ENCODE measurements at places on chromosomes 11 and 22.

- DNase-seq, result no peak
Observed at GRCh38 chr11:79265756-79266322, 175.0 kb downstream of the TENM4 start.

DNA sequence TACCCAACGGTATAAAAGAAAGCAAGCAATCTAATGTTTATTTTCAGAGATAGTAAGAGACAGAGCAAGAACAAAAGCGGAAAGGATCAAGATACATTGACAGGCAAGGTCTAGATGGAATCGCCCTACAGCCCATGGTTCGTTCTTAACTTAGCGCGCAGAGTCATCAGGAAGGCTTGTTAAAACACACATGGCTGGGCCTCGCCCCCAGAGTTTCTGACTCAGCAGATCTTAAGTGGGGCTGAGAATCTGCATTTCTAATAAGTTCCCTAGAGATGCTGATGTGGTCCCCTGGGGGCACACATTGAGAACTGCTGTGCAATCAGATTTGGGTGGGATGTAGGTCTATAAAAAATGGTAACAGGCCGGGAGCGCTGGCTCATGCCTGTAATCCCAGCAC, 35.8 kb upstream of the CHRM4 start:
- DNase-seq, result no peak

DNA sequence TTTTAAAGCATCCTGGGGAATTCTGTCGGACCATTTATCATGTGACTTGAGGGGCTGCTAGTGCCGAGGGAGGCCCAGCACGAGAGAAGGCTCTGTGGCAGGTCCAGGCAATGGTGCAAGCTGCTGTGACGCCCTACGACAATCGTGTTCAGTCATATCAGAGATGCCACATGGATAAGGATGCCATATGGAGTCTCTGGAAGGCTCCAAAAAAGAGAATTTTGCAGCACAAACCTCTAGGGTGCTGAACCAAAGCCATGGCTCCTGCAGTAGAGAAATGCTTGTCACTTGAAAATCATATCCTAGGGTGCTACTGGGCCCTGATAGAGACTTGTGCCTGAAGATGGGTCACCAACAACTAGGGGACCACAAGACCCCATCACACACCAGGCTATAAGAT, 6.7 kb upstream of the CD6 start:
- no peak for DNase-seq

- DNase-seq, result no peak
Observed at GRCh38 chr11:13328286-13328685, 50.7 kb downstream of the BMAL1 start.

DNA sequence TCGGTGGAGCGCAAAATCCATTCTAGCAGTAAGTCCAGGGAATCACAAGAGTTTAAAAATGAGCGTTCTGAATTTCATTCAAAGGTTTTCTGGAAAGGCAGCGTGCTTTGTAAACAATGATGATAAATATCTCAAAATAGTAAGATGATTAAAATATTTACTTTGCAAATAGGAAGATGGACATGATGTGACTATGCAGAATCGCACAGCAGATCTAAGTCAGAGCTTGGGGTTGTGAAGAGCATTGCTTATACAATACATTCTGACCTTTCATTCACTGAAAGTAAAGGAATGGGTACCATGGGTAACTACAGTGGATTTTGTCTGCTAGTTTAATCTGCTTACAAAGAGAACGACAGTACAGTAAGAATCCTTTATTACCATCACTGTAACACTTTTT, 77.5 kb downstream of the PPP6R3 start:
- no peak for DNase-seq

- no peak for DNase-seq
Observed at GRCh38 chr11:1763336-1763795, 361 bp downstream of the CTSD start.

DNA sequence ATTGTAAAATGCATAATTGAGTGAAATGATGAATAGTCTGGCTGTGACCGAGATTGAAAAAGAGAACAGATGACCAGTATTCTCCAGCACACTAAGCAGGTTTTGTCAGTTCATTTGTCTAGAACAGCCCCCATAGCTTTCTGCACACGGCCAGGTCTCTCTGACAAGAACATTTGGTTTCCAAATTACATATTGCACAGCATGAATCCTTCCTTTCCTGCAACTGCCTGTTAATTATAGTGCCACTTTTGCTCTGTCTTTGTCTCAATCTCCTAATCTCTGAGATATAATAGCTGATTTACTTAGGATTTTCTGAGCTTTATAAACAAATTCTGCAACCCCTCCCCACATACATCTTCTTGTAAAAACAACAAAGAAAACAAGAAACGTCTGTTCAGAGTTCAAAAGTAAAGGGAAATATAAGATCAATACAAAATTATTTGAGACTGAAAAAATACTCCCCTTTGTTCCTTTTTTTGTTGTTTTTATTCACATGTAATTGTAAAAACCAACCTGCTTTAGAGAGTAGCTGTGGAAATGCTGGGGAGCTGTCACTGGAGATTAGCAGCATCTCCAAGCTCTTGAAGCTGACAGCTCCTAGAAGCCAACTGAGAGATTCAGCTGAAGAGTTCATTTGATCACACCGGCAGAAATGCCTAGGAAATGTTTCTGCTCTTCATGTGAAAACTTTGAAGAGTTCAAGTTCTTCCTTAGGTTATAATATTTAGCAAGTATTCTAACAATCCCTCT, 998.1 kb downstream of the DLG2 start:
- DNase-seq, result no peak

DNA sequence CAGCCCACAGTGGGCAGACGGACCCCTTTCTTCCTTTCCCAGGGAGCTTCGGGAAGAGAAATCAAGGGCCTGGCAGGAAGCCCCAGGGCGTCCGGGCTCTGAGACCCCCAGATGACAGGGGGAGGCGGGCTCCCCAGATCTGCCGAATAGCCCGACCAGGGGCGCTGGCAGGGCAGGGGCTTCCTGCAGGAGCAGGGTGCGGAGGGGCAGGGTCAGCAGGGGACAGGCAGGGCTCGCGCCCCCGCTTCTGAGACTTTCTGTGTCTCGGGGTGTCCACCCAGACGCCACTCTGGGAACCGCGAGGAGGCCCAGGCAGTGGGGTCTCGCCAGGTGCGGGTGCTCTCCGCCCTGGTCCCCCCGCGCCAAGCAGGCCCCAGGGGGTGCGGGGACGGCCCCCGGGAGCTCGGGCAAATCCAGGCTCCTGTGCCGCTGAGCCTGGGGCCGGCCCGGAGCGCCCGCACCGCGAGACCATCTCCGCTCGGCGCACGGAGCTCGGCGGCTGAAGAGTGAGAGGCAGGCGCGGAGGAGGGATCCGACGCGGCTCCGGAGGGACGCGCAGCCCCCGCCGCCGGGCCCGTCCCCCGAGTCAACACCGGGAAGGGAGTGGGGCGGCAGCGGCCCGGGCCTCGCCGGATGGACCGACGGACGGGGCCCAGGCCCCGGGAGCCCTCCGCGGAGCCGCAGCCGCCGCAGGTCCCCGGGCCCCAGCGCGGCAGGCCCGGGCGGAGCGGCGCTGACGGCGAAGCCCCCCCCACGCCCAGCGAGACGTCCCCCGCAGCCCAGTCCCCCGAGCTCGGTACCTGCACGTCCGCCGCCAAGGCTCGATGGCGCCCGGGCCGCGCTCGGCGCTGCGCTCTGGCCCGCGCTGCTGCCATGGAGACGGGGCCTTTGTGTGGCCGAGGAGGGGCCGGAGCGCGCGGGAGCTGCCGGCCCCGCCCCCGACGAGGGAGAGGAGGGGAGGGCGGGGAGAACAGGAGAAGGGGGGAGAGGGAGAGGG, at the start of gene PLXNB2:
PLXNB2 (minus strand) TSS at position 894 of the 997 bp plus-strand sequence. CDS start 17,062 bp downstream, outside the sequence.
- DNase-seq, result no peak

- DNase-seq, result no peak
Observed at GRCh38 chr11:2828585-2829330, 56.8 kb downstream of the CDKN1C start.

DNA sequence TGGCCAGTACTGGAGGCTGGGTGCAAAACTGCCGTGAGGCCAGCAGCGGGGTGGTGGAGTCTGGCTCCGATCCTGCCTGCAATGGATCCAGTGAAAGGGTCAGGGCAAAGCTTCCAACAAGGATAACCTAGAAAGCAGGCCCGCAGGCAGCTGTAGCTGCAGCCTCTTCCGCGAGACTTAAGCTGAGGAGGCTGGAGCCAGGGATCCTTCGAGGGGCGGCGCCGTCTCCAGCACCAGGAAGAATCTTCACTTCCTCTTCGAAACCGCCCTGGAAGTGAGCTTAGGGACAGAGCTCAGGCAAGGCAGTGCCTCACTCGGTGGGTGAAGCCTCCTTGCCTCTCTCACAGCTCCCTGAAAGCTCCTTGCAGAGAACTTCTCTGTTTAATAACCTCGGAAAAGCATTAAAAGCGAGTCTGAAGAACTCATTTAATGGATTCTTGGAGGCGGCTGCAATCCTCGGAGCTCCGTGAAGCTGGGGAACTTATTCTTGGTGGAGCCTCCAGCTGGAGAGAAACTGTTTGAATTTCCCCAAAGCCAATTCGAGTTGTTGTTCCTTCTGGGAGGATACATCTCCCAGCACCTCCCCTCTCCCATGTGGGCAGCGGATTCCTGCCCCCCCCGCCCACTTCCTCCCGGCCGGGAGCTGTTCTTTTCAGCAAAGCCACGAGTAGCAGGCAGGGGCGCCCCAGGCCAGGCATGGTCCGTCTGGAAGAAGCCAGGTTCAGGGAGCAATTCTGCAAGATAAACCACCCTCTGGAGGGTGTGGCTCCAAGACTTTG, 169.9 kb downstream of the CTTN start:
- no peak for DNase-seq

DNA sequence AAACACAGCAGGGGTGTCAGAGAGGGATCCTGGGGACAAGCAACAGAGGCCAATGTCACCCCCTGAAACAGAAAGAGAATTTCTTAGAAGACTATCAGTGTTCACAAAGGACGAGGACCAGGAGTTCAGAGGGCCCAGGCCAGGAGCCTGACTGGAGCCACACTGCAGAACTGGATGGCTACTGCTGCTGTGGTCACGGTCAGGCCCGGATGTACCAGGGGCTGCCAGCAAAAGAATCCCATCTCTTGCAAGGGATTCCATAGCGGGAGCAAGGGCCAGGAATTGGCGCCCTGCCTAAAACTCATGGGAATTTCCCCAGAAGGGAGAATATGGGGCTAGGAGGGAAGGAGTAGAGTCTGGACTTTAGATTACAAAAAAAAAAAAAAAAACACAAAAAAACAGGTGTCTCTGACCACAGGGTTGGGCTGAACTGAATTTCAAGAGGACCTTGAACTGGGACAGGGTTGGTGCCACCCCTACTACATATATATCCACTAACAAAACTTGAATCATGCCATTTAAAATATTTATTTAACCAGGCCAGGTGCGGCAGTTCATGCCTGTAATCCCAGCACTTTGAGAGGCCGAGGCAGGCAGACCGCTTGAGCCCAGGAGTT, 15.7 kb upstream of the KCTD14 start:
- no peak for DNase-seq

Measured in CD8-positive, alpha-beta T cell (primary cell).